ENCODE measurements at places on chromosomes 7 and 10.

DNA sequence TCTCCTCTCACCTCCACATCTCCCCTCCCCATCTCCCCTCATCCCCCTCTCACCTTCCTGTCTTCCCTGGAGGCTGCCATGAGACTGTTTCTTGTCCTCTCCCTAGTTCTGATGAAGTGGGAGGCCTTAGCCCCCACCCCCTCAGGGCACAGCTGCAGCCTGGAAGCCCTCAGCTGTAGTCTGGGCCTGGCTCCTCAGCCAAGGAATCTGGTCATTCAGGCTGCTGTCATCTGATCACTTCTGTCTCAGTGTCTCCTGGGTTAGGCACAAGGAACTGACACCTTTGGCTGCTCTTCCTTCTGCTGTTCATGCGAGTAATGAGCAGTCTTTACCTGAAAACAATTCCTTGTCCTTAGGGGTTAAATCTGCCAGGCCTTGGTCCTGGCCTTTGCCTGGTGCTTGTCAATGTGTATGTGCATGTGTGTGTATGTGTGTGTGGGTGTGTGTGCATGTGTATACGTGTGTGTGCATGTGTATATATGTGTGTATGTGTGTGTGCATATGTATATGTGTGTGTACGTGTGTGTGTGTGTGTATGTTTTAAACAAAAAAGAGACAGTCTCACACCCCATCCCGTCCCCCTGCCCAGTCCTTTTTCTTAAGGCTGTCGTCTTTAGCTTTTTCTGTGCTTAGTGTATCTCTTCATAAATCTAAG, 153.5 kb upstream of the TMEM72 start:
- DNase-seq, result no peak

DNA sequence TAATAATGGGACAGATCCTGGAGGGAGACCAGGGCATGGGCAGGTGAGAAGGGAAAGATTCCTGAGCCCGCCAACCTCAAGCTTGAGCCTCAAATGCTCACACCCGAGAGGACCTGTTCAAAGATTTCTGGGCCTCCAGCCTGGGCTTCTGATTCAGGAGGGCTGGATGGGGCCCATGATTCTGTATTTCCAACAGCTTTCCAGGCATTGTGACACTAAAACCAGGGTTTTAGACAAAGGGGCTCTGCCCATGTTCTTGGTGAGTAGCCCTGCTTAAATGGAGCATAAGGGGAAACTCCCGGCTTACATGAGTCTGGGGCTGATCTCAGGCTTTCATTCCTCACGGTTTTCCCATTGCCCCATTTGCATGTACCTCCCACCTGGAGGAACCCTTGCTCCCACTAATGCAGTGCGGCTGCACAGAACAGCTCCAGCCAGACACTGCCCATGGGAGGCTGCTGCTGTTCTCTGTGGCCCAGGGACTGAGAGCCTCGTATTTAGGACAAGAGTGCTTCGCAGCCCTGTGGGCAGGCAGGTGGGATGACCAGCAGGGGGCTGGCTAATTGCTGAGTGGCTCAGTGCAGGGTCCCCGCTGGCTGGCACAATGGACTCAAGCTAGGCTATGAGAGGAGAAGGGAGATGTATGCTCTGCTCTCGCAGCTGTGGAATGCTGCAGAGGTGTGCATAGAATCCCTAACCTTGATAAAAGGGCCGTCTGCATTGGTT, 135.3 kb upstream of the COBL start:
- no peak for DNase-seq

- no peak for DNase-seq
Measured at GRCh38 chr10:1673568-1674345, 63.6 kb downstream of the ADARB2 start.

DNA sequence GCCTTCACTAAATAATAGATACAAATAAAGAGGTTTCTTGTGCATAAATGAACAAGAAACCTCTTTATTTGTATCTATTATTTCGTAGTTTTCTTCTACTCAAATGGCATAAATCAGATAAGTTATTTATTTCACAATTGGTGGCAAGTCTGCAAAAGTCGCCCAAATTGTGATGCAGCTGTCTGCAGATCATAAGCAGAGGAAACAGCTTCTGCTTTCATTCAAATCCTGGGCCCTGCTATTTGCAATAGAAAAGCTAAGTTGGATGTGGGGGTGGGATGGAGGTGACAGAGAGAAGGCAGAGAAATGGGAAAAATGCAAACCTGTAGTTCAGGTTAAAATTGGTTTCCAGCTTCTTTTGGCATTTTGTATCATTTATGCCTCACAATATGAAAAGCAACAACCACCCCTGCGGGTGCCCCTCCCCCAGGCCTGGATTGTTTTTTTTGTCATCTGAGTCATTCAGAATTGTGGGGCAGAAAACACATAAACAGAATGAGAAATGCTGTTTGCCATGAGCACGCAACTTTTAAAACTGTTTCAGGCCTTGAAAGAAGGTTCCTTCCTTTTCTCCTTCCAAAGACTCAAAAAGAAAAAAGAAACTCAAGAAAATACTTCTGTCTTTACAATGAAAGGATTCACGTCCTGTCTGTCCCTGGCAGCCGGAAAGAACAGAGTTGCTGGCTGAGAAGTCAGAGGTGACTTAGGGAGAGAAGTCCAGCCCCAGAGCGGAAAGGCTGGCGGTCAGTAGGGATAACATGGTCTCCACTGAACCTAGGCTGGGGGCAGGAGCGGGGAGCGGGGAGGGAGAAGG, 132.9 kb downstream of the BAMBI start:
- no peak for DNase-seq

GRCh38 chr7:91306266-91306665, 42.0 kb downstream of the FZD1 start:
- no peak for DNase-seq

GRCh38 chr10:102613286-102613685, 31.0 kb upstream of the TRIM8 start:
- DNase-seq, result no peak

DNA sequence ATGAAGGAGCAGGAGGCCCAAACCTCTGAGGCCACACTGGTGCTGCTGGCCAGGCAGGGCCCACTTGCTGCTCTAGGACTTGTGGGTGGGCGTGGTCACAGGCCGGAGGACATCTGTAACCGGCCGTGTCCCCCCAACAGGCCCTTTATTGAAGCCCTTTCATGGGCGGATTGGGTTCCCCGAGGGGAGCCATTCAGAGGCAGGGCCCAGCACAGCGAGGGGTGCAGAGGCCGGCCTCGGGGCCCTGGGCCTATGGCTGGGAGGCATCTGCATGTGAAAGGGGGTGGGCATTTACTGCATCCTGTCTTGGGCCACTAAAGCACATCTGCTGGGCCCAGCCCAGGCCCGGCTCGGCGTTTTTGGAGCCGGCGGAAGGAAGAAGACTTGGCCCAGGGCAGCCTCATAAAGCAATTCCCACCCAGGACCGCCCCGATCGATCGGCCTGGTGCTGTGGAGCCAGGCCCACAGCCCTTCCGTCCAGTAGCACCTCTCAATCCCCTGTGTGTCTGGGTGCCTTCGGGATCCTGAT, 8.4 kb downstream of the LHPP start:
- no peak for DNase-seq

GRCh38 chr7:24727154-24728120, 29.8 kb downstream of the GSDME start:
- no peak for DNase-seq

DNA sequence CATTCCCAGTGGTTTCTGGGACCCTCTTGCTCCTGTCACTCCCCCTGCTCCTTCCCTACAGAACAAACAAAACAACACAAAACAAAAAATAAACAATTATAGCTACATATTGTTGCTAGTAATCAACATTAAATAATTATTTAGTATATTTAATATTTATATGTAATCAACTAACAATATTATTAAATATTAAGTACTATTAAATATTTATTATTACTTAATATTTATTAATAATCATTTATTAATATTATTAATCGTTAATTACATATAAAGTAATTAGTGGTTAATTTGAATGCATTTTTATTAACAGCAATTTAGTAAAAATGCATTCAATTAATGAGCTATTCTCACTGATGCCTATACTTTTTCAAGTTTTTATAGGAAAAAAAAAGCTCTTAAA, 139.4 kb downstream of the ITGB8 start:
- DNase-seq, result no peak

- no peak for DNase-seq
Measured at GRCh38 chr7:73723813-73724212, 4.3 kb upstream of the STX1A start.

DNA sequence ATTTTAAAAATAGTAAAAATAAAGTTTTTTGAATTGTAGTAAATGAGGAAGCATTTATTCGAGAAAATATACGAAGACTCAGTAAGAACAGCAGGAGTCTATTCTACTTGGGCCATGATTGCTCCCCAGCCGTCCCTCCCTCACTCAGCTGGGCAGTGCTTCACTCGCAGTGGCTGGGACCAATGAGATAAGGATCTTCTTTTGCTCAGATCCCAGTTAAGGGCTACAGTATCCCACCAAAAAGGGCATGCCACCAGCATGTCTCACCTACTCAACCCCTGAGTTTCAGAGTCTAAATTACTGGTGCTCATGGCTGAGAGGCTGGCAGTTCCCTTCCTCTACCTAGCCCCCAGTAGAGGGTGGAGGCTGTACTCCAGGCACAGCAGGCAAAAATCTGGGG, 455.7 kb upstream of the PFKP start:
- DNase-seq, result no peak

GRCh38 chr10:51879238-51879637, 179.8 kb upstream of the CSTF2T start:
- no peak for DNase-seq

DNA sequence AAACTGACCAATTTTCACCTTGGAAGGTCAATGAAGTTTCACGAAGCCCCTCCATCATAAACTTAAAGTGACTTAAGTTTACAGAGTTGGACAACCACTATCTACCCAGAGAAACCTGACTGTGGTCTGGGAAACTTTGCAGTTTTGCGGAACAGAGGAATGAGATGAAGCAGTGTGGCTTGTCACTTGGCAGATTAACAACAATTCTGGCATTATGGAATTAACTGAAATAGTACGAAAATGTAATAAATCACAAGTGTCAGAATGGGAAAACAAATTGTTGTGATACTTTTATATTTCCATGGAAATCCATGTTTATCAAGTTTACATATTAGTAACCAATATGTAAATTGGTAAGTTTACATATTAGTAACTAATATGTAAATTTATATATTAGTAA, 4.9 kb downstream of the KMT2C start:
- DNase-seq, result no peak

- no peak for DNase-seq
Measured at GRCh38 chr10:78121801-78122200, 88.1 kb downstream of the RPS24 start.

GRCh38 chr7:86733783-86734182, 90.1 kb downstream of the GRM3 start:
- no peak for DNase-seq

GRCh38 chr7:66140924-66141323, 26.3 kb downstream of the CRCP start:
- DNase-seq, result no peak

DNA sequence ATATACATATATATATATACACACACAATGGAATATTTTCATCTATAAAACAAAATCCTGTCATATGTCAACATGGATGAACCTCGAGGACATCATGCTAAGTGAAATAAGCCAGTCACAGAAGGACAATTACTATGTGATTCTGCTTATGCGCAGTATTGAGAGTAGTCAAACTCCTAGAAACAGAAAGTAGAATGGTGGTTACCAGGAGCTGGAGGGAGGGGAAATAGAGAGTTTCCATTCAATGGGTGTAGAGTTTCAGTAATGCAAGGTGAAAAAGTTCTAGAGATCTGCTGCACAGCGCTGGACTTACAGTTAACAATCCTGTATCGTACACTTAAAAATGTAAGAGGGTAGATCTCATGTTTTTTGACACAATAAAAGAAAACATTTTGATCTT, 181.9 kb downstream of the CDCA7L start:
- no peak for DNase-seq

- DNase-seq, result no peak
Measured at GRCh38 chr10:102773986-102774385, 30.2 kb downstream of the WBP1L start.
